ENCODE measurements at places on chromosomes 3 and 15. TPM values are rescaled to one million over a fixed set of nuclear protein-coding genes. Genes with fewer than 3 reads are reported as not detected.

DNA sequence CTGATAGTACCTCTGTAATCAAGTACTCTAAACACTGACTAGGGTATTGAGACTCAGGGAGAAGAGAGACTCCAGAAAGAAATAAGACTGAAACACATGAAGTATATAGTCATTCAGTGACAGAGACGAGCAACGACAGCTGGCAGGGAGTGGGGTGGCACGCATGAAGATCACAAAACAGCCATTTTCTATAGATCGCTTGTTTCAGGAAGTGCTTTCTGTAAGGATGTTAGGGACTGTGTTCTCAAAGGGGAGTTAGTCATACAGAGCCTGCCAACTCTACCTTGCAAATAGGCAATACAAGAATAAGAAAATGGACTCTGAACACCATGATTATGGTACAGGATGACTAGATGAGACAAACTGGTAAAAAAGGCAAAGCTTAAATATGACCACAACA, 139.5 kb downstream of the TBL1XR1 start:
- no peak overlapping the region for H3K27ac ChIP-seq
- H3K4me1 ChIP-seq, result no peaks in the 10 kb centered on the region
- no peak overlapping the region for H3K4me3 ChIP-seq

DNA sequence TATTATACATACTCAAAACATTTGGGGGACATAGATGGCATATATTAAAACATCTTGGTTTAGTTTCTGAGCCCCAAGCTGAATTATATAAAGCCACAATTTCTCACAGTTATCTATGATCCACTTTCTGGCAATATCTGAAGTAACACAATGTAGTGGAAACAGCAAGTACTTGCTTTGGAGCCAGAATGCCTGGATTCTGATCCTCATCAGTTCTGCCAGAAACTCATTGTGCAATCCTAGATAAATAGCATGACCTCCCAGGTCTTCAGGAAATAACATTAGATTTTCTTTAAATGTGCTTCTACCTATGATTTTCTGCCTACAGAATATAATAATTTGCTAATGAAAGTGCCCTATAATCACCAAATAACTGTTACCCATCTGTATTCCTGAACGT, 544.9 kb downstream of the NAALADL2 start:
- no peaks in the 10 kb centered on the region for H3K27me3 ChIP-seq
- H3K4me3 ChIP-seq, result no peak overlapping the region
- no peaks in the 10 kb centered on the region for H3K4me1 ChIP-seq
- H3K36me3 ChIP-seq, result no peaks in the 10 kb centered on the region
- no peak overlapping the region for H3K27ac ChIP-seq

DNA sequence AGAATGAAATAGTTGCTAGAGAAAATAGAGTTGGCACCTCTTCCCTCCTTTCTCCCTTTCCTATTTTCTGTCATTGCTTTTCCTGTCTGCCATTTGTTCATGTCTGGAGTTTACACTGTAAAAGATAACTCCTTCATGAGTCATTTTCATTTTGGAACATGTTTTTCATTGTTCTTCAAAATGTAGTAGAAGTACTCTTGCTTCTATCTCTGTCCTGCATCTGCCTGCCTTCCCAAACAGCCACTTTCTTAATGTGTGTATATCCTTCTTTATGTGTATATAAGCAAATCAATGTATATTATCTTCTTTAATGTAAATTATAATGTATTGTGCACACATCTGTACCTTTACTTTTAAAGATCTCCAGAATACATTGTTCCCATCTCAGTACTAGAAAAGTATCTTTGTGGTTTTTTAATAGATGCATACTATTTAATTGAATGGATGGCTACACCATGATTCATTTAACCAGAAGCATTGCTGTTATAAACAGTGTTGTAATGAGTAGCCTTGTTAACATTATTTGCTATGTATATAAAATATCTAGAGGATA, 41.1 kb downstream of the TSC22D2 start:
- peak; percentile 74 for DNase-seq
- no peaks in the 10 kb centered on the region for H3K27me3 ChIP-seq
- H3K36me3 ChIP-seq, result no peaks in the 10 kb centered on the region
- H3K4me1 ChIP-seq, result peaks cover 14% of the 10 kb centered on the region

- H3K4me3 ChIP-seq, result no peak overlapping the region
- no peaks in the 10 kb centered on the region for H3K36me3 ChIP-seq
- H3K27ac ChIP-seq, result no peak overlapping the region
- H3K4me1 ChIP-seq, result peaks cover 7% of the 10 kb centered on the region
Observed at GRCh38 chr3:136249091-136249490, 1.0 kb upstream of the PCCB start.

- H3K4me1 ChIP-seq, result no peaks in the 10 kb centered on the region
- no peak overlapping the region for H3K4me3 ChIP-seq
- H3K27me3 ChIP-seq, result peaks cover 11% of the 10 kb centered on the region
- DNase-seq, result no peak
- no peak overlapping the region for H3K27ac ChIP-seq
- no peaks in the 10 kb centered on the region for H3K36me3 ChIP-seq
Observed at GRCh38 chr3:10506696-10507095, 1.3 kb upstream of the ATP2B2 start.

Gene PRICKLE2
- total RNA-seq, result 29.4 TPM

- DNase-seq, result no peak
- H3K4me1 ChIP-seq, result no peaks in the 10 kb centered on the region
- H3K4me3 ChIP-seq, result no peak overlapping the region
- H3K36me3 ChIP-seq, result peaks cover 4% of the 10 kb centered on the region
- H3K27ac ChIP-seq, result no peak overlapping the region
- H3K27me3 ChIP-seq, result no peaks in the 10 kb centered on the region
Observed at GRCh38 chr15:101698314-101698713, 26.0 kb downstream of the TARS3 start.

Data from fibroblast of lung (primary cell).